ENCODE measurements at places on chromosomes 13 and 19.

DNA sequence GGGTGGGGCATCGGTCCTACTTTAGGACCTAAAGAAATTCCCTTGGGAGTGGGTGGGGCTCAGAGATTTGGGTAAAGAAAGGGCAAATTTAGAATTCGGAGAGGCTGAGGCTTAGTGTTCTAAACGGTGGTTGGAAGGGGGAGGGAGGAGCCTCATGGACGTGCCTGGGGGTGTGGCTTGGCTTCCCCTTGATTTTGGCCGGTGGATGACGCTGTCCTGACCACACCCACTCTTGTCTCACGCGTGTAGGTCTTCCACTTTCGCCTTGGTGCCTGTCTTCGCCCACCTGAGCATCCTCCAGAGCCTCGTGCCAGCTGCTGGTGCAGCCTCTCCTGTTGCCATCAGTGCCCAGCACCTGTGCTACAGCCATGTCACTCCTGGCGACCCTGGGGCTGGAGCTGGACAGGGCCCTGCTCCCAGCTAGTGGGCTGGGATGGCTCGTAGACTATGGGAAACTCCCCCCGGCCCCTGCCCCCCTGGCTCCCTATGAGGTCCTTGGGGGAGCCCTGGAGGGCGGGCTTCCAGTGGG lies 1.2 kb upstream of the NUP62 start:
- DNase-seq: no peak

GRCh38 chr19:40380199-40381037 lies 9.6 kb downstream of the HIPK4 start:
- DNase-seq: no peak

- peak; percentile 65 for DNase-seq
Observed at GRCh38 chr19:50537769-50538230, 24.1 kb upstream of the ASPDH start.

DNA sequence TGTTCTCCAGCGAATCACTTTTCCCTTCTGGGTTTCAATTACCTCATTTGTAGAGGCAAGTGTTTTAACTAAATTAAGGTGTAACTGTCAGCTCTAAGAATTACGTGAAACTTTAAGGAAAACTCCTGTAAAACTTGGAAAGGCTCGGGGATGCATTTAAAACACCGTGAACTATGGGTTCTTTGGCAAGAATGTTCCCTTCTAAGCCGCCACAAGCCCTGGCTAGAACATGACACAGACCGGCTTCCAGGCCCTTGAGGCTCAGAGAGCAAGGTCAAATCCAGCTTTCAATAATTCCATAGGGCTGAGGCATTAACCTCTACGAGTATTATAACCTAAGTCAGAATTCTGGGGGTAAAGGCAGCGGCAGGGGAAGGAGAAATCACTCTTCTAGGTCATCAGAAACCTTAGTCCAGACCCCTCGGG lies 685 bp downstream of the VWA8 start:
- no peak for DNase-seq

DNA sequence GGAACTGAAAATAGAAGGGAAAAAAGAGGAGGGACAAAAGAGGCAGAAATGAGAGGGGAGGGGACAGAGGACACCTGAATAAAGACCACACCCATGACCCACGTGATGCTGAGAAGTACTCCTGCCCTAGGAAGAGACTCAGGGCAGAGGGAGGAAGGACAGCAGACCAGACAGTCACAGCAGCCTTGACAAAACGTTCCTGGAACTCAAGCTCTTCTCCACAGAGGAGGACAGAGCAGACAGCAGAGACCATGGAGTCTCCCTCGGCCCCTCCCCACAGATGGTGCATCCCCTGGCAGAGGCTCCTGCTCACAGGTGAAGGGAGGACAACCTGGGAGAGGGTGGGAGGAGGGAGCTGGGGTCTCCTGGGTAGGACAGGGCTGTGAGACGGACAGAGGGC lies at the start of gene CEACAM5:
TSS of gene CEACAM5 (plus strand) at position 146 of the 400 bp plus-strand sequence. CDS start at position 252, 106 bp downstream.
- DNase-seq: no peak

- no peak for DNase-seq
Observed at GRCh38 chr19:49231389-49231788, 73.8 kb downstream of the TRPM4 start.

DNA sequence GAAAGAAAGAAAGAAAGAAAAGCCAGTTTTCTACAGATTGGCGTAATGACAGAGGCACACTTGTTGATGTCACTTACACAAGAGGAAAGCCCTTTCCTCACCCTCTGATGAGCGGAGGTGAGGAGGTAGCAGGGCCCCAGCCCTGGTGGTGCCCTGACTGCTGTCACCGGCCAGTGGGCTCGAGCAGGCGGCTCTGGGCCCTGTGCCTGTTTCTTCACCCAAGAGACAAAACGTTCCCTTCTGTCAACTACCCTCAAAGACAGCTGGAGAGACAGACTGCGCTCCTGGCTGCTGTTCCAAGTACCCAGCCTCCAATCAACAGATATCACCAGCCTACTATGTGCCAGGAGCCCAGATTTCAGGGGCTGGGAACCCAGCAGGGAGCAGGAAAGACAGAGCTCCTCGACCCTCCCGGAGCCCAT lies 10.1 kb downstream of the EPS15L1 start:
- DNase-seq: no peak

- DNase-seq: no peak
Observed at GRCh38 chr13:33249894-33250293, 35.7 kb downstream of the STARD13 start.

- no peak for DNase-seq
Observed at GRCh38 chr19:41420101-41420880, 6.9 kb downstream of the B3GNT8 start.

DNA sequence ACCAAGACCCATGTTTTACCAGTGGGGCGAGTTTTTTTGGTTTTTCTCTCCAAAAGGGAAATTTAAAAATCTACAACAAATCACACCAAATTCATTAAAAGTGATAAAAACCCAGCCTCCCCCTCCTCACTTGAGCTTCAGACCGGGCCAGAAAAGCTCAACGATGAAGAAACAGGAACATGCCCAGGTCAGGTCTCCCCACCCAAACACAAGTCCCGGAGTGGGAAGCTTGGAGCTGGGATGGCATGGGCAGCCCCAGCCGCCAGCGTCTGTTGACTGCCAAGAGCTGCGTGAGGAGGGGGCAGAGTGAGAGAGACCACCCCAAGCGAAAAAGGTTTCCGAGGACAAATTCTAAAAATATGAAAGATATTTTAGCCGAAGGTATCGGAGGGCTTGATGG lies 3.7 kb downstream of the RNU6-9 start:
- no peak for DNase-seq

- no peak for DNase-seq
Observed at GRCh38 chr19:27780367-27781075, 1432.4 kb downstream of the UQCRFS1 start.

DNA sequence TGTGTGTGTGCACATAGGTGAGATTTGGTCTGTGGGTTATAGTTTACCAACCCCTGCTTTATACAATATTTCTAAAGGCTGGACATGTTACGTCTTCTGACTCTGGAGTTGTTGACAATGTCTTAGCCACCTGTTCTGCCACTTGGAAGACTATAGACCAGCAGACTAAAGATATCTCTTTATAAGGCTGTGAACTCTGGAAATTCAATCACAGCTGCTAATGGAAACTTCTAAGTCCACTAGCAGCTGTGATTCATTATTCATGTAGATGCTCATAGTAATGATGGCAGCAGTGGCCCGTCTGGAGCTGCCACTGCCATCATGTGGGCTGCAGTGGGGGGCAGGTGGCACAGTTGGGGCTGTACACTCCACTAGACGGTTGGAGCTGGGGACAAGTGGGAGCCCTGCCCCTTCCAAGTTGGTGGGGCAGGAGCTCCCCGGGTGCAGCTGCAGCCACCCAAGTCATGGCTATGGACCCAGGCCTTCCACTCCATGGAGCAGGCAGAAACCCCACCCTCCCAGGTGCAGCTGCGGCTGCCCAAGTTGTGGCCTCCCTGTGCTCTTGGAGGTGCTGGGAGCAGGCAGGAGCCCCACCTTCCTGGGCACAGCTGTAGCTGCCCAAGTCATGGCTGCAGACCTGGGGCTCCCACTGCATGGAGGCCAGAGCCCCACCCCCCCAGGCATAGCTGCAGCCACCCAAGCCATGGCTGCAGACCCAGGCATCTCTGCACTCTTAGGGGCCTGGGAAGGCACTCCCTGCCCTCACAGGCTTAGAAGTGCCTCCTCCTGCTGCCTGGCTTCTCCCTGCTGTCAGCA lies 8.8 kb downstream of the IGFL4 start:
- DNase-seq: peak; percentile 28

DNA sequence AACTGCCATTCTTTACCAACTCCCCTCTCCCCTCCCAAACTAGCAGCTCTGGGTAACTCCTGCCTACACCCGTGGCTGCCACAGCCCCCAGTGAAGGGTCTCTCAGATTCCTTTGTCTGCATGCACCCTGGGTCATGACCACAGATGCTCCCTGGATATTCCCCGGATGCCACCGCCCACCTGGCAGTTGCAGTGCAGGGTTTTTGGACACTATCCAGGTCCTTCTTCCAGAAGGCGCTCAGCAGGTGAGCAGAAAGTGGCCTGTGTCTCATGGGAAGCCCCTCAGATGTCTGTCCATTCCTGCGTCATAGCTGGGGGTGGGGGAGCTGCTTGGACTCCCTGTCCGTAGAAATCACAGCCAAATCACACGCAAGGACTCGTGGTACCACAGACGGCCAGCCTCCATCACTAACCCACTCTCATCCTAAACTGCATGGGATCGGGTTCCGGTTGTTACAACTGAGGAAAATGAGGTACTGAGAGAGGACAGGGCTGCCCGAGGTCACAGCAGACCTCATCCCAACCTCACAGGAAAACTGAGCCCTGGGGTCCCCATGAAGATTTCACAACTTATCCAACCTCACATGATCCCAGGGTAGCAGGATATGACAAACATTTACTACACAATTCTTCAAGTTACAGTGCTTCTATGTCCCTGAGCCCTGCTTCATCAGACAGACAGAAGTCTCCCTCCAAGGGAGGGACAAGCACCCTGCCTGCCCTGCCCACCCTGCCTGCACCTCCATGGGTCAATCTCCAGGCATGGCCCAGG lies 38.6 kb downstream of the ELL start:
- DNase-seq: no peak

- DNase-seq: peak; percentile 63
Observed at GRCh38 chr19:12293777-12294248, 870 bp downstream of the ZNF44 start.

DNA sequence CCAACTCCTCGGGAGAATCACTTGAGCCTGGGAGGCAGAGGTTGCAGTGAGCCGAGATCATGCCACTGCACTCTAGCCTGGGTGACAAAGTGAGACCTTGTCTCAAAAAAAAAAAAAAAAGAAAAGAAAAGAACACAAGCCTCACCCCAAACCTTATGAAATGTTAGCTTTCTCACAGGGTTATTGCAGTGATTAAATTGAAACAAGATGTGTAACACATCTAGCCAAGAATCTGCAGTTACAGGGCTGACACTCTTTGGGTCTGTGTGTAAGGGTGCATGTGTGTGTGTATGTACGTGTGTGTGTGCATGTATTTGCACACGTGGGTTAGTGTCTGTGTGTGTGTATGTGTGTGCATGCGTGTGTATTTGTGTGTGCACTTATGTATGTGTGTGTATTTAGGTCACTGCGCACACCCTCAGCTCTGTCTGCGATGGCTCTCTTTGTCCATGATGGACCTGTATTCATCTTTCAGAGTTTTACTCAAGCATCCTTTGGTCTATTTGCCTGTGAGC lies 336.3 kb downstream of the UQCRFS1 start:
- DNase-seq: no peak

- DNase-seq: no peak
Observed at GRCh38 chr19:1290703-1291651, 5.3 kb downstream of the EFNA2 start.

DNA sequence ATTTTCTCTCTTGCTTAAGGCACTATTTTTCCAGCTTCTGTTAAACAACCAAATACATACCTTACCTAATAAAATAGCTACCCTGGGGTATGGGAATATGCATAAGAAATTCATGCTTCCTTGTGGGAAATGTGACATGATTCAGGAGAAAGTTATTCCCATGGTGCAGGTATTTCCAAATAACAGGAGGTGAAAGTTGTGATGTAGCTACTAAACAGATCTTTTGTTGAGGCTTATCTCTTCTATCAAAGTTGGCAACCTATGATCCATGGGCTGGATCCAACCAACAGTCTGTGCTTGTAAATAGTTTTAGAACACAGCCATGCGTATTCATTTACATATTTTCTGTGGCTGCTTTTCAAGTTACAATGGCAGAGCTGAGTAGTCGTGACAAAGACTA lies 177.8 kb upstream of the NBEA start:
- DNase-seq: no peak

DNA sequence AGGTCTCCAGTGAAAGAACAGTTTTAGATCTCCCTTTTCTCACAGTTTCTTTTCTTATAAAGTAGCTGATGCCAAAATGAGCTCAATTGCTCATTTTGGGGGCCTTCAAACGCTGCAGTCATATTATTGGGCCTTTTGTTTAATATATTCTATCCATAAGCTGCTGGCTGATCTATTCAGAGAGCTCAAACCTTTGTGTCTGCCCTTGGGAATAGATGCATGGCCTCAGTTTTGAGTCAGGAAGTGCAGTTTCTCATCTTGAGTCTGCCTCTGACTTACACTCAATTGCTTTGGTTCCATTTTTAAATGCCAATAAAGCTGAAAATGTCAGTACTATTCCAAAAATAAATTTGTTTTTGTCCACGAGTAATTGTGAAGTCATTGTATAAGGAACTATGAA lies 468.9 kb downstream of the KLF12 start:
- DNase-seq: no peak

DNA sequence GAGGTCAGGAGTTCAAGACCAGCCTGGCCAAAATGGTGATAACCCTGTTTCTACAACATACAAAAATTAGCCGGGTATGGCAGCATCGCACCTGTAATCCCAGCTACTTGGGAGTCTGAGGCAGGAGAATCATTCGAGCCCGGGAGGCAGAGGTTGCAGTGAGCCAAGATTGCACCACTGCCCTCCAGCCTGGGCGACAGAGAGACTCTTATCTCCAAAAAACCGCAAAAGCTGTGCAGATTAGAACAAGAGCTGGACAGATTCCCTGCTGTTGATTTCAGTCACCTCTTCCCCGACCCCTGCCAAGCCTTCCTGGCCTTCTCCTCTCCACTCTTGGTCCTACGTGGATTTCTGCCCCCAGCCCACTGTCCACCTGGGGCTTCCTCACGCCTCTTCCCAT lies 8.3 kb downstream of the CAMSAP3 start:
- DNase-seq: no peak

- DNase-seq: no peak
Observed at GRCh38 chr19:38375748-38376147, 1.4 kb downstream of the PSMD8 start.

DNA sequence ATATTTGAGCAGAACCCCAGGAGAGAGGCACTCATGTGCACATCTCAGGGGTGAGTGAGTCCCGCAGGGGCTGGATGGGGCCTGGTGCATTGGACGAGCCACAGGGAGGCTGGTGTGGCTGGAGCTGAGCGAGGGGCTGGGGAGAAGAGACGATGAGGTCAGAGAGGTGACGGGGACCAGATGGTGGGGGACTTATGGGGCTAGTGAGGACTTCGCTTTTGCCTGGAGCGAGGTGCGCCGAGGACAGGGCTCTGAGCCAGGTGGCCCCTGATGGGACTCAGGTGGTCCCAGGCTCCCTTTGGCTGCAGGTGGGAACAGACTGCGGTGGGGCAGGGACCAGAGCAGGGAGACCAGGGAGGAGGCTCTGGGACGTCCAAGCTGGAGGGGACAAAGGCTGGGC lies 6.9 kb upstream of the FXYD3 start:
- no peak for DNase-seq
